BJ (cell line): ENCODE measurements at places on chromosomes 6 and 20. TPM values are rescaled to one million over a fixed set of nuclear protein-coding genes. Genes with fewer than 3 reads are reported as not detected.

- no peak for DNase-seq
These were observed 115.6 kb downstream of the MYB start for GRCh38 chr6:135296715-135297114.

- DNase-seq = no peak
These were observed 39.3 kb upstream of the SMLR1 start for GRCh38 chr6:130787726-130788500.

DNA sequence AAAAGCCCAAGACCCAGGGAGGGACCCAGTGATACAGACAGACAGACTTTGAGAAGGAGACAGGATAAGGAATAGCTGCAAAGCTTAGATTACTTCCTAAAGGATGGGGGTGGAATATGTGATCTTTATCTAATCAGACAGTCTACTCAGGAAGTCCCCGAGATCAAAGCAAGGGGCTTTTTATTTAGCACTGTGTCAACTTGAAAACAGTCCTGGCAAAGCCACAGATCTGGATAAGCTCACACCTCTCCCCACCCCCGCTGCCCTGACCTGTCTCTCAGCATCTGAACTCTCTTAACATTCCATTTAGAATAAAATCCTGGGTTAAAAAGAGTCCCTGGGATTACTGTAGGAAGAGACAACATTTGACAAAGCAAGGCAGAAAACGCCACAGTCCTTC is 101.5 kb downstream of the ISM1 start:
- DNase-seq = no peak

- no peak for DNase-seq
These were observed 3.0 kb downstream of the SRC start for GRCh38 chr20:37348792-37349516.

- DNase-seq = peak; percentile 67
These were observed 111.0 kb downstream of the CD83 start for GRCh38 chr6:14228571-14228970.

GRCh38 chr6:117264692-117265409 is 507 bp upstream of the VGLL2 start:
- DNase-seq = no peak

- no peak for DNase-seq
These were observed 3.6 kb downstream of the CLDN20 start for GRCh38 chr6:155267411-155267810.

TBX18 gene
- 28.6 and 34.5 TPM in 2 replicates for polyA plus RNA-seq

NRSN1 gene
- not detected in 2 replicates for polyA plus RNA-seq

DUSP15 gene
- polyA plus RNA-seq = 0.09 TPM in 1 of 2 replicates, not detected in the other

CGA gene
- polyA plus RNA-seq = 2.5 and 2.6 TPM in 2 replicates
